ENCODE measurements at places on chromosomes 2 and 18.

DNA sequence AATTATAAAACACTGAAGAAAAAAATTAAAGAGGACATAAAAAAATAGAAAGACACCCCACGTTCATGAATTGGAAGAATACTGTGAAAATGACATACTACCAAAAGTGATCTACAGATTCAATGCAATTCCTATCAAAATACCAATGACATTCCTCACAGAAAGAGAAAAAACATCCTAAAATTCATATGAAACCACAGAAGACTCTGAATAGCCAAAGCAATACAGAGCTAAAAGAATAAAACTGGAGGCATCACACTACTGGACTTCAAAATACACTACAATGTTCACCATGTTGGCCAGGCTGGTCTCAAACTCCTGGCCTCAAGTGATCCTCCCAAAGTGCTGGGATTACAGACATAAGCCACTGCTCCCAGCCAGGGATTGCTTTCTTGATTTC lies 56.3 kb downstream of the TLK1 start:
- peak; percentile 44 for DNase-seq

GRCh38 chr18:61808286-61808685 lies 84.5 kb downstream of the RNF152 start:
- no peak for DNase-seq

DNA sequence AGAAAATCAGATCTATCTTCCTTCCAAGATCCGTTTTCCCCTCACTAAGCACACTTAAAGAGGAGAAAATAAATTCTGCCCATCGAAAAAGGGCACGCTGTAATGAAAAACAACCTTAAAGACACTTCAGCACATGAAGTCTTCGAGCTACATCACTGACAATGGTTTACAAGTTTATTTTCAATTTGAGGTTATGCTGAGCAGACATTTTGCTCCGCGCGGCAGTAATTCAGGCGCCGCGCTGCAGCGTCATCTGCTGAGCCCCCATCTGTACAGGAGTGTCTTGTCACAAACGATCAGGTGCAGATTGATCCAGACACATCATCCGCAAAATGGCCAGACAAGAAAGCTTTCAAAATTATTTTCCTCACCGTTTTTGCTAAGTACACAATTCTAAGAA lies 341.7 kb downstream of the STK39 start:
- DNase-seq = no peak

DNA sequence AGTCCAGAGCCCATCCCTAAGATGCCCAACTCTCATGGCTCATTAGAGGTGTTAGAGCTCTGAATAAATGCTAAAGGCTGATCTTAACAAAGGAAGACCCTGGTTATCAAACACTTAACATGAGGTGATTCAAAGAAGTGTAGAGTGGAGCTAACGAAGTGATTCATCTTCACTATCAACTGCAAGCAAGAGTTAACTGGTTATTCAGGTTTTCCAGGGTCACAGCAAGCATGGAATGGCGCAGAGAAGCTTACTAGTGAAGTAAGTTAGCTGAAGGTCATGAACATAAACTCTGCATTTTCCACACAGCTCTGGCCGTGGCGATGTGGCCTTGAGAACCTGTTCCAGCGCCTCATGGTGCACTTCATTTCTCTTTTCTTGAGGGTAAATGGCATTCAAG lies 17.0 kb downstream of the RND3 start:
- peak; percentile 35 for DNase-seq

Data from EH (cell line).